ENCODE measurements at places on chromosomes 3 and 15.
A peak's percentile ranks its signal among the peaks of the same experiment; 100 is the strongest.

- no peak for DNase-seq
These were observed 1.6 kb upstream of the FLNB start for GRCh38 chr3:58006661-58007060.

DNA sequence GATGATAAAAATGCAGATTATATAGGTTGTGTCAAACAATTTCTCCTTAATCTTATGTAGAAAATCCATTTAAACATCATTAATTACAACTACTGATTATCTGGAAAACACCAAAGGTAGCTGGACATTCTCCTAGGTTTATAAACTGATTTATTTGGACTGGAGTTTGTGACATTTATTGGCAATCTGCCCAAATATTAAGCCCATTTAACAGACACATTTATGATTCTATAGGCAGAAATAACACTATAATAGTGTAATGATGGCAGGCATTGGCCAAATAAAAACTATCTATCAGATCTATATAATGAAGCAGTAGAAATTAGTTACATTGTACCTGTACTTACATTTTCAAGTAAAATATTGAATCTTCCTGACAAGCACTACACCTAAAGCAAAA lies 117.8 kb downstream of the TFDP2 start:
- DNase-seq: no peak

- DNase-seq: no peak
These were observed 75.0 kb downstream of the GABRB3 start for GRCh38 chr15:26697913-26698312.

GRCh38 chr3:59726279-59726678 lies 676.5 kb upstream of the CFAP20DC start:
- no peak for DNase-seq

GRCh38 chr3:157127831-157128767 lies 31.8 kb downstream of the CCNL1 start:
- DNase-seq: peak; percentile 54

- no peak for DNase-seq
These were observed 72.0 kb downstream of the SCN5A start for GRCh38 chr3:38577371-38578080.

GRCh38 chr3:154228561-154229216 lies 95.6 kb downstream of the DHX36 start:
- DNase-seq: no peak

DNA sequence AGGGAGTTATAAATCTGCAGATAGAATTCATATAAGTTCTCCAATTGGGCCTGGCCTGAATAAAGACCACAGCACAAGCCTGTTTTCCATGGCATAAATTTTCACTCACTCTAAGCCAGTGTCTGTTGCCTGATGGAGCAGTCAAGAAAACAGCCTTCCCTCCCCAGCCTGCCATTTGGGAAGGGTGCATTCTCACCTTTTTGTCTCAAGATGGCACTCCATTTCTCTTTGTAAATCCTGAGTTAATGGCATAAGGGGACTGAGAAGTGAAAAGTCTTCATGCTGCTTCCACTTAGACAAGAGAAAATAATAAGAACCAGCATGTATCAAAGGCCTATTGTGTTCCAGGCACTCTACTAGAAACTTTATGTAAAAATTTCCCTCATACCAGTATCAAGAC lies 115.6 kb upstream of the MANF start:
- DNase-seq: no peak

- DNase-seq: no peak
These were observed 890.5 kb downstream of the TUSC7 start for GRCh38 chr3:117600112-117600511.

DNA sequence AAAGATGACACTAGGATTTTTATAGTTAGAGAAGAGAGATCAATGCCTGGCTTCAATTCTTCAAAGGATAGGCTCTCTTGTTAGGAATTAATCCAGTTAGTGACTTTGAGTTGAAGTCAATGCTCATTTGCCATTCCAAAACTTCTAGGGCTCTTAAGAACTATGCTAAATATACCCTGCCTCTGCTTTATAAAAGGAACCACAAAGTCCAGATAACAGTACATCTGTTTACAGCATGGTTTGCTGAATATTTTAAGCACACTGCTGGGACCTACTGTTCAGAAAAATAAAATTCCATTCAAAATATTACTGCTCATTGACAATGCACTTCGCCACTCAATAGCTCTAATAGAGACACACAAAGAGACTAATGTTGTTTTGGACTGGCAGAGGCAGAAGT lies 786.6 kb upstream of the DPPA4 start:
- no peak for DNase-seq

- peak; percentile 47 for DNase-seq
These were observed 117.2 kb upstream of the LRIG1 start for GRCh38 chr3:66618066-66618465.

DNA sequence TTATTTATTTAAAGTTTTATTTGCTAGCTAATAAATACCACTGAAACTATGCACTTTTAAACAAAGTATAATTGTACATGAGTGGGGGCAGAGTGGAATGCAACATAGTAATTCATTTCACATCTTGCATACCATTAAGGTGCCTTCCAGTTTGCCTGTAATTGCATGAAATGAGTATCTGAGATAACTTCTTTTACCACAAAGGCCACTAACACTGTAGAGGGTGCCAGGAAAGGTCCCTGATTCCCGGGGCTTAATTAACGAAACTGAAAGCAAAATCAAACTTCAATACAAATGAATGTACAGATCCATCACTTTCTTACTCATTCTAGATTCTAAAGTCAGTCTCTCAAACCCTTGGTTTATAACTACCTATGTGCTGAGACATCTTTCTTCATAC lies 2.1 kb downstream of the CD47 start:
- DNase-seq: no peak

DNA sequence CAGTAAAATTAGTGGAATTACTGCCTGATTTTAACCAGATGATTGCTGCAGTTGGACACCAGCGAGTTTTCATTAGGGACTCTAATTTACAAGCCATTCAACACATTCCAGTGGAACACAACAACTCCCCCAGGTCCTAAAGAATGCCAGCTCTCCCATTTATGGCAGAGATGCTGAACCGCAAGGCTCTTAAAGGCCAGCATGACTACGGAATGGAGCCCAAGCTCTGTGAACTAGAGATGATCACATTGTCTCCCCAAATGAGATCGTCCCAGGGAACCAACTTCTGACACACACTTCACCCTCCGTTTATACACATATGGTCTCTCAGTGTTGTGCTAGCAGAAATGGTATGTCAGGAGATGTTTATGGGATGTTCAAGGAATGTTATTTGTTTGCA lies 446.2 kb upstream of the NR2F2 start:
- peak; percentile 70 for DNase-seq

GRCh38 chr3:57956119-57956832 lies 51.9 kb upstream of the FLNB start:
- DNase-seq: peak; percentile 35

- no peak for DNase-seq
These were observed 30.8 kb downstream of the RAF1 start for GRCh38 chr3:12633108-12633507.

GRCh38 chr15:74291101-74292071 lies 55.3 kb downstream of the CCDC33 start:
- DNase-seq: peak; percentile 95

- DNase-seq: no peak
These were observed 33.0 kb downstream of the MITF start for GRCh38 chr3:69772152-69772867.

GRCh38 chr3:128145279-128145678 lies 8.0 kb upstream of the EEFSEC start:
- no peak for DNase-seq
